NCI-H1048 (cell line): ENCODE measurements at places on chromosomes 5 and 9.

DNA sequence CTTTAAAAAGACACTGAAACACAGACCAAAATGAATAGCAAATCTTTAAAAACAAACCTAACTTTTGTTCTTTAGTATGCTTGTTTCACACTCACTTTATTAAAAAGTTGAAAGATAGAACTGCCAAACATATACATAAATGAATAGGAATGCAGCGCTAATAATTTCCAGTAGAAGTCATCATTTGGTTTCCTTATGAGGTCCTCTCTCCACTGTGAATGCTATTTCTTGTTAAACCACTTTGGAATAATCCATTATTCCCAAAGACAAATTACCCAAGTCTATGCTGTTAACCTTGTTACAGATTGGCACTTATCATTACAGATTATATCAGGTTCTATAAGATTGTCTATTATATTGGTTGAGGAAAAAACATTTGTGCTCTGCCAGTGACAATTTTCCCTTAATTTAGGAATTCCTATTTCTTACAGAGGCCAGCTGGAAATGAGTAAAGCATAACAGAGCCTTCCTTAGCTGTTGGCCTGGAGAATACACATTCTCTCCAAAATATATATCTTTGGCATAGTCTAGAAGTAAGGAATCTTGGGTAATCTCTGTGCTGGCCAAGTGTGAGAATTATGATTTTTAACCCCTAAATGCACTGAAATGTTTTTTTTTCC, 29.3 kb upstream of the MINAR2 start:
- no peak for DNase-seq

GRCh38 chr9:113631871-113632665, 168.5 kb downstream of the RGS3 start:
- no peak for DNase-seq

- DNase-seq, result no peak
Observed at GRCh38 chr5:76202182-76202581, 119.0 kb downstream of the SV2C start.

DNA sequence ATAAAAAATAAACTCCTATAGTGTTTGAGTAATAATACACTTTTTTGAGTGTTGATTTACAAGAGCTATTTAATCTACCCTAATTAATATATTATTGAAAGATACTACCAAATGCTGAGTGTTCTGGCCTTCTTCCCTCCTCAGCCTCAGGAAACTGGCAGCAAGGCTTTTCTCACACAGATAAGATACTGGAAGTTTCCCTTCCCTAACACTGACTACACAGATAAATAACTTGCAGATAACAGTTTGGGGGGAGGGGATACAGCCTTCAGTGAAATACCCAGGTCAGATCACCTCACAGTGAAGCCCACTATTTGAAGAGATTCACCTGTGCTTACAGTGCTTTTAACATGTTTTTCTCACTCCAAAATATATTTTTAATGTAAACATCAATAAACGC, 1.6 kb upstream of the NIPSNAP3A start:
- DNase-seq, result no peak

GRCh38 chr5:172907657-172908056, 51.6 kb upstream of the RPL26L1 start:
- no peak for DNase-seq

- DNase-seq, result no peak
Observed at GRCh38 chr9:108994695-108995094, 18.6 kb downstream of the CTNNAL1 start.
